SK-MEL-5 (cell line): ENCODE measurements at places on chromosomes 1 and 21.

GRCh38 chr1:9759939-9760338 lies 63.8 kb downstream of the CLSTN1 start:
- DNase-seq, result no peak

- DNase-seq, result no peak
Observed at GRCh38 chr1:110237386-110238152, 27.5 kb downstream of the KCNC4 start.

DNA sequence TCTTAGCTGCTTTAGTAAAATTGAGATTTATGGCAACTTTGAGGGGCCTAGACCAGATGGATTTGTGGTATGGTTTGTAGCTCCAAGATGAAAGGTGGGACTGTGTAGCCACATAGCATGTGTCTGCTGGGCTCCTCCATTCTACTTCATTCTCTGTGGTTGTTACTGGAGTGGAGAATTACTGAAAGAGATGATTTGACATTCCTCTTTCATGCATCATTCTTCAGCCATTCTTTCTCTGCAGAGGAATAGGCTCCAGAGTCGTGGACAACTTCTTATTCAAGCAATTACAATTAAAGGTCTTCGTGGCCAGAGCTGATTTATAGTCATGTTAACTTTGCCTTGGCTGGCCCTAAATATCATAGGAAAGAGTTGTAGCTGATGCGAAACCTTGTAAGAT lies 328.9 kb downstream of the PAPPA2 start:
- DNase-seq, result no peak

DNA sequence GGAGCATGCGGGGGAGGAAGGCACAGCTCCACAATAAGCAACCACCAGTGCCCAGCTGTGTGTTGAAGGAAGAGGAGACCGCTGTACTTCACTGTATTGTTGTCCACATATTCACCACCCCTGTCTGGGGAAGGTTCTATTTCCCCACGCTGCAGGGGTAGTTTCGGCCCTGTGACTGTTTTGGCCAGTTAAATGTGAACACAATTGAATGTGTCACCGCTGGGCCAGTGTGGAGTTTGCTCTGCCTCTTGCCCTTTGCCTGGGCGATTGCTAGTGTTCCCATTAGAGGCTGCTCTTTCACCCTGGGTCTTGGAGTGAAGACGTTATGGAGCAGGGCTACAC lies 32.6 kb downstream of the UBE4B start:
- DNase-seq, result peak; percentile 73

DNA sequence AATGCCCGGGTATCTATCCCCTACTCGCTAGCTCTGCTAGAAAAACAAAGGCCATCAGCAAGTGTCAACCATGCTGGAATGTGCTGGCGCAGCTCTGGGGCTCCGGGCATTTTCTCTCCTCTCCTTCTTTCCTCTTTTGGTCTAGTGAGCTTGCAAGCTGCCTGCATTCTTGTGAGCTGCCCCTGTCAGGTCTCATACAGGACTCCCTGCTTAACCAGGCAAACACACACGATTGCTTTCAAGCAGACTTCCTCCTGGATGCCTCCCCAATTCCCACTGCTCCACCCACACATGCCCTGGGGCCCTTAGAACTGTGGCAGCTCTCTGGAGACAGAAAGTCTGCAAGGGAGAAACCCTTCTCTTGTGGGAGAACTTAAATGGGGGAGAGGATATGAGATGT lies 35.7 kb upstream of the SUCO start:
- DNase-seq, result peak; percentile 82

- no peak for DNase-seq
Observed at GRCh38 chr1:8517661-8518489, 200.0 kb downstream of the SLC45A1 start.

DNA sequence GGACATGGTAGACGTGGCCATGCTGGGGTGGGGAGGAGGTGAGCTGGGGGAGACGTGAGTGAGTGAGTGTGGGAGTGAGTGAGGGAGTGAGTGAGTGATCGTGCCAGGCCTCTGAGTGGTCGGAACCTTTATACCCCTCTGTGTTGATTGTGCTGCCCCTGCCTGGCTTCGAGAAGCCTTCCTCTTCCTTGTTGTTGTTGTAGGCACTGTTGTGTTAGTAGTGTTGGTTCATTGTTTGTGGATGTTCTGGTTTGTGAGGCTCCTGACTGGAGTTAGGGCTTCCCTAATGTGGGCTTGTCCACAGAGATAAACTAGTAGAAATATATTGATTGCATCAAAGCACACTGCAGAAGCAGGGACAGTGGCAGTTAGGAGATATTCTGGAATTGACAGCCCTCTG lies at the start of gene KRTAP10-3:
Gene KRTAP10-3 (minus strand): TSS at position 101 of the 400 bp plus-strand sequence. CDS start 80 bp downstream, at position 21.
- no peak for DNase-seq

GRCh38 chr1:57337623-57338022 lies 86.2 kb downstream of the DAB1 start:
- DNase-seq, result no peak

- DNase-seq, result no peak
Observed at GRCh38 chr1:147625362-147625995, 44.8 kb downstream of the ACP6 start.

- no peak for DNase-seq
Observed at GRCh38 chr1:245409341-245410195, 254.8 kb downstream of the KIF26B start.

DNA sequence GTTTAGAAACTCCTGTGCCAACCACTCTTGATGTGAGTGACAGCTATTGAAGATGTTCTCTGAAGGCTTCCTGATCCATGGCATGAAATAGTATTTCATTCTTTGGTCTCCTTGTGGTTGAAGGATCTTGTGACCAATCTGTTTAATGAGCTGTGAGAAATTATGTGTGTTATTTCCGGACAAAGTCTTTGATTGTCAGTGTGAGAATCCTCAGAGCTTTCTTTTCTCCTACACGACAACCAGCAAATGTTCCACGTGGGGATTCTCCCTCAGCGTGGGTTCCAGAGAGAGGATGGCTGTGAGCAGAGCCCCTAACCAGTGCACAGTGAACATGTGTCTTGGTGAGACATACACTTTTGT lies 45.0 kb upstream of the HOOK1 start:
- DNase-seq, result peak; percentile 36

GRCh38 chr1:162197615-162198421 lies 128.3 kb downstream of the NOS1AP start:
- no peak for DNase-seq

DNA sequence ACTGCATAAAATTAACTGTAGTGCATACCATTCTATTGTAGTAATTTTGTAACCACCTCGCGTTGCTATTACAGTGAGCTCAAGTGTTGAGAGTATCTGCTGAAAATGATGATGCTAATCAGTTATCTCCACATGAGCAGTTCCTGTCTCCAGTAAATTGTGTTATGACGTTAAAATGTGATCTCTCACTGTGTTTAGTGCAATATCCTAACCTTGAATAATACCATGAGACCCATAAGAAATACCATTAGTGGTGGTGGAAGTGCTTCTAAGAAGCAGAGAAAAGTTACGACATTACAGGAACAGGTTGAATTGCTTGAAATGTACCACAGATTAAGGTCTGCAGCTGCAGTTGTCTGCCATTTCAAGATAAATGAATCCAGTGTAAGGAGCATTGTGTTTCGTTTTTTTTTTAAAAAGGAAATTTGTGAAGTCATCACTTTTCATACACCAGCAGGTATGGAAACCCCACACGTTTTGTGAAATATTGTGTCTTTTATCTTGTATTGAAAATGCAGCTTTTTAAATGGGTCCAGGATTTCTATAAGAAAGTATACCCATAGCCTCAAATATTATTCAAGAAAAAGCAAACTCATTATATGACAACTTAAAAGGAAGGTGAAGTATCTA lies 72.5 kb downstream of the ANGPTL1 start:
- DNase-seq, result no peak

DNA sequence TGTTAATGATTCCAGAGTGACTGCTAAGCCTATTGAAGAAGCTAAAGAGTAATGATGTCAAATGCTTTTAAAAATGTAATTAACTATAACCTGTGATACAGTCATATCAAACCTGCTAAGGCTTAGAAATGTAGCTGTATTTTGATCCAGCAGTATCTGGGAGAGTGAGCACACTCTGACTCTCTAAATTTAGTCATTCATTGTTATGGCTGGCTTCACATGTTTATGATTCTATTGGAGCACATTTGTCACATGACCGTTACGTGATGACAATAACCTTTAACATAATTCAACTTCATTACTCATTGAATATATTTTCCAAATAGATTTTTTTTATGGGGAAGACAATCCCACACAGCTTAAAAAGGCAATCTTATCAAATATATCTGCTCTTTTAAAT lies 587.1 kb downstream of the LMO4 start:
- no peak for DNase-seq

- no peak for DNase-seq
Observed at GRCh38 chr1:94989911-94990473, 63.1 kb upstream of the CNN3 start.

DNA sequence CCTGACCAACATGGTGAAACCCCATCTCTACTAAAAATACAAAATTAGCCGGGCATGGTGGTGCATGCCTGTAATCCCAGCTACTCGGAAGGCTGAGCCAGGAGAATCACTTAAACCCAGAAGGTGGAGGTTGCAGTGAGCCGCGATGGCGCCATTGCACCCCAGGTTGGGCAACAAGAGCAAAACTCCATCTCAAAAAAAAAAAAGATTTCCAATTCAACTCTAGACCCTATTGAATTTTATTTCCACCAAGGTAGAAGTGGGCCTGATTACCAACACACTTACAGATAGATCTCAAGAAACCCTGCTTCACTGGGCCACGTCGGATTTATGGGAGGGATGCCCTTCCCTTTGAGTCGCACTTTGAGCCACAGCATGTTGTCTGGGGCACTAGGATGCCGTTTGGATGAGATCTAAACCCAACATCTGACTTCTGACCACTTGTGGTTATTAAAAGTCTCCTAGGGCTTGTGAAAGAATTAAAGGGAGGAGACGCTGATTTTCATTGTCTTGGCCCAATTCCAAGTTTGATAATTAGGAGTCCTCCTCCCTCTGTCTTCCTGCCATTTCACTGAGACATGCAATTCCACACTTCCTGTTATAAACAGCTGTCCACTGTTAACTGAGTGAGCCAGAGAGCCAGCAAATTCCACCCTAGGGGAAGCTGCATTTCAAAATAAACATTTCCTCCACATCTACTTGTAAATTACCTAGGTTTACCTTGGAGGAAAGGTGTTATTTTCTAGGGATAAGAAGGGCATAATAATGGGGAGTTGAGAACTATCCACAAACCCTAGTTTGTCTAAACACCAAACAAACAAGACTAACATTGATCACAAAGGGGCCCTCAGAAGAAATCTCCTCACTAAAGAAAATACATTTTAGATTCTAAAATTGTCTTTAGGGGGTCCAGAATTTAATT lies 5.2 kb upstream of the RERE start:
- peak; percentile 69 for DNase-seq

DNA sequence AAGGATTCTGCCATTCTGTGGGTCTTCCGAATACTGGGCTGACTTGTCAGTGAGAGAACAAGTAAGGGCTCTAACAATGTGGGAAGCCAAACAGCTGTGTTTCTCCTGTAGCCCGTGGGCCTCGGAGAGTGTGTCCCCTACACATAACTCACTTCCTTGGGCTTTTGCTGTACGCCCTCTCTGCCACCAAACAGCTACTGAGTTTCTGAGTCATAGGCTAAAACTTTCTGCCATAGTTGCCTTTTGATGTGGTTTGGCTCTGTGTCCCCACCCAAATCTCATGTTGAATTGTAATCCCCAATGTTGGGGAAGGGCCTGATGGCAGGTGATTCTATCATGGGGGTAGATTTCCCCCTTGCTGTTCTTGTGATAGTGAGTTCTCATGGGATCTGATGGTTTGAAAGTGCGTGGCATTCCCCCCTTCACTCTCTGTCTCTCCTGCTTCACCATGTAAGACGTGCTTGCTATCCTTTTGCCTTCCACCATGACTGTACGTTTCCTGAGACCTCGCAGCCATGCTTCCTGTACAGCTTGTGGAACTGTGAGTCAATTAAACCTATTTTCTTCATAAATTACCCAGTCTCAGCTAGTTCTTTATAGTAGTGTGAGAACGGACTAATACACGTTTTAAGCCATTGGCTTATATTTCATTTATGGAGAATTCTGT lies 194.8 kb upstream of the HMCN1 start:
- no peak for DNase-seq

DNA sequence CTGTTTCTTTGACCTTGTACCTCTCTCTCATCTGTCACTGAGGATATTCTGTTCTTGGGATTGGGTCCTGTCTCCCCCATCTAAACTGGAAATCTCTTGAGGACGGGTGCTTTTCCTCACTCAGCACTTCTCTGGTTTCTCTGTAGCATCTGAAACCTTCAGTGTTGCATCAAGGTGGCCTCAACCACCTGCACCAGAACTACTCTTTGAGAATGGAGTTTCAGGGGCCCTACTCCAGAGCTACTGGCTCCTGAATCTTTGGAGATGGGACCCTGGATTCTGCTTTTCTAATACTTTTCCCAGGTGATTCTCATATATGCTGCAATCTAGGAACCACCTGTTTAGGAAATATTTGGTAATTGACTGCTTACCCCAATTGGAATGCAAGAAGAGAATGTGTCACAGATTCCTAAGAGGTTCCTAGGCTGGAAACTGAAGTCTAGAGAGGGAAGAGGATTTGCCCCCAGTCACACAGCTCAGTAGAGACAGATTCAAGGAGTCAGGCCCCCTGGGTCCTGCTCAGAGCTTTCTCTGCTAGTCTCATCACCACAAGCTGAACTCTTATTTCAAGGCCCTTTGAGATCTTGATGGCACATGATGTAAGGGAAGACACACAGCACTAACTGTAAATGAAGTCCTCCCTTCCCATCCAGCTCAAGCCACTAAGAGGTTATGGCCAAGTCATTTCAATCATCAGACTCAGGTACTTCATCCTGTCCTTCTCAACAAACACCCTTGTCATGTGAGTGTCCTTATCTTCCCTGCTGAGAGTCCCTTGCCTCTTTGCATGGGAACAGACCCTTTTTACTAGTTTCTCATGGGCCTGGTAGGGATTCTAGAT lies 48.7 kb downstream of the EIF2D start:
- DNase-seq, result no peak

DNA sequence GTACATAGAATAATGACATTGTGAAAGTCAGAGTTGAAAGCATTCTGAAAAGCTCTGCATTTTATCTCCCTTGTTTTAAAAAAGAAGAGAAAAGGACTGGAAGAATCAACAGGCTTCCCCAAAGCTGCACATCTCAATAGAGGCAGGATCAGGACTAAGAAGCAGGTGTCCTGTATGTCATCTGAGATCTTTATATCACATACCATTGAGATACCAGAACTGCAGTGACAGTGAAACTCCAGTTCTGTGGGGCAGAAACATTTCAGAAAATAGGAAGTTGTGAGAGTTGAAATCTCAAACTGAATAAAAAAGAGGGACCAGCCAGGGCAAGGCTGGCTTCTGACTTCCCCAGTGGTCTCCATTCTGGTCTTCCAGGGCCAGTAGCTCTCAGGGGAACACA lies 33.0 kb upstream of the SH2D1B start:
- no peak for DNase-seq

GRCh38 chr1:46522184-46522968 lies 29.1 kb downstream of the KNCN start:
- DNase-seq, result peak; percentile 64

DNA sequence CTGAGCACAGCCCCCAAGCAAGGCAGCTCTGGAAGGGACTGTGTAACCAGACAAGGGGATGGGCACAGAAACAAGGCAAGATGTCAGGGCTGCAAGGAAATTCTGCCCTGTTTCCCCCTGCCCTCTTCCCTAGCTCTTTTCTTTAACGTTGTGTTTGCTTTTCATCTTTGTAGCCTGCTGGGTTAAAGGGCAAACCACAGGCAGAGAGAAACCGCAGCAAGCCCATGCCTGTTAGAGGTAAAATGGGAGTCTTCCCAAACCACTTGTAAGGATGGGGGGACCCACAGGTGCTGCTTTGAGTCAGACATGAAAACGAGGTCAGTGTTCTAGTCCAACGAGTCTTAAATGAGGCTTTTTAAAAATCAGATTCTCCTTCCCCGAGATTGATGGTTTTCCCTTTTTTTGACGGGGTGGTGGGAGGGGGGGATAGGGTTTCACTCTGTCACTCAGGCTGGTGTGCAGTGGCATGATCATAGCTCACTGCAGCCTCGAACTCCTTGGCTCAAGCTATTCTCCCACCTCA lies 13.3 kb downstream of the TGFBR3 start:
- no peak for DNase-seq
